ENCODE measurements at places on chromosomes 7 and 10. TPM values are rescaled to one million over a fixed set of nuclear protein-coding genes. Genes with fewer than 3 reads are reported as not detected.

The PRLHR gene
- total RNA-seq = not detected

The PPP1R9A gene
- total RNA-seq = 14.5 TPM

The CCT6A gene
- total RNA-seq = 83.7 TPM

The PI4K2A gene
- 12.6 TPM for total RNA-seq

The MINDY4 gene
- 26.8 TPM for total RNA-seq

The FANK1 gene
- 5.6 TPM for total RNA-seq

The ZCCHC24 gene
- total RNA-seq = 72.0 TPM
